ENCODE measurements at places on chromosomes 3 and 15.

DNA sequence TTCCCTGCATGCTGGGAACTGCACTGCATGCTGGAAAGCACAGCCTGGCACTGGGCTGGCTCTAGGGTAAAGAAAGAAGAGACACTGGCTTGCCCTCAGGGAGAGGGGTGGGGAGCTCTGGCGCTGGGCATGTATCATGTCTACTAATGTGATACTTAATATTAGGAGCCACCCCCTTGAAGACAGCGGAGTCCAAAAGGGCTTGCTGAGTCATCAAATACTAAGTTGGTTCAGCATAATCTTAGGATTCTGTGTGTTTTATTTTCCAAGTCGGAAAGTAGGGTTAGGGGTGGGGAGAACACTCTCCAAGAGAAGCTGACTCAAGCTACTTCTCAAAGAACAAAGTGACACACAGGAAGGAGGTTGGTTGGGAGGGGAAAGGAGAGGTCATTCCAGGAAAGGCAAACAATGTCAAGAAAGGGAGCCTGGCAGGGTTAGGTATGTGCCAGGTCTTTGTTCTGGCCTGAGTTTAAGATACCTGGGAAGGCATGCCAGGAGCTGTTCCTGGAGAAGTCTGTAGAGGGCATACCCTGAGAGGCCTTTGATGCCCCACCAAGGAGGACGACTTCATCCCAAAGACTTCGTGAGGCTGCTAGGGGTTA is 237.8 kb upstream of the NR2E3 start:
- no peak for DNase-seq

GRCh38 chr3:81416812-81417211 is 344.6 kb downstream of the GBE1 start:
- no peak for DNase-seq

GRCh38 chr15:36571301-36571700 is 8.1 kb upstream of the CDIN1 start:
- DNase-seq: no peak

DNA sequence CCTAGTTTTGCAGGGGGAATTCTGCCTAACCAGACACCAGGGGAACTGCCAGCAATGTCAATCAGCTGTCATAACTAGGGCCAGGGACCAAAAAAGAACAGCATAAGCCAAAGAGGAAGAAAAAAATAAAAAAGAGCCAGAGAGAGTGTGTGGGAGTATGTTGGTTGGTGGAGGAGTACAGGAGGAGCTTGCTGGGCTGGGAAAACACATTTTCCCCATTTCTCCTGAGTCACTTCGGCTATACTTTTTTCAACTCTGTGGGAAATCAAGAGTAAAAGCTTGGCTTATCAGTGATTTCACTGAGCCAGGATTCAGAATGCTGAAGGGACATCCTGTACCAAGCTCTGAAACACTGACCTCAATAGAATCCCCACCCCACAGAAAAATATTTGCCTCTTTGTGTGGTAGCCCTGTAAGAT is 144.7 kb upstream of the DPH6 start:
- DNase-seq: no peak

DNA sequence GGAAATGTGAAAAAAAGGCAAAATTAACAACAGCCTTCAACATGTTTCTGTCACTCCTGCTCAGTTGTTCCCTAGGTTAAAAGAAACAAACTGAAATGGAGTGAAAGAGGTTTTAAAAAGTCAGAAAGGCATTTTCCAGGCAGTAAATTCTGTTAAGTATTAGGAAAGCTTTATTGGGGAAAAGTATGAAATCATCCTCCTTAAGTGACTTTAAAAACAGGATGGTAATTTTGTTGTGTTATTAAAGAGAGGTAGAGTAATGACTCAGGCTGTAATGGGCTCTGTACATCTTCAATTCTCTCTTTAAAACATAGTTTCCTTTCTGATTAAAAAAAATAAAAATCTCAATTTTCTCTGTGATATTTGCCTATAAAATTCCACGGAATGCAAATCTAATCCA is 81.1 kb downstream of the OTOL1 start:
- no peak for DNase-seq

All from CD4-positive, alpha-beta T cell treated with Interferon gamma for 1 hour (primary cell).